ENCODE measurements at places on chromosomes 5 and 9.
A peak's percentile ranks its signal among the peaks of the same experiment; 100 is the strongest.

- DNase-seq, result no peak
Measured at GRCh38 chr5:2522372-2522771, 229.1 kb downstream of the IRX2 start.

DNA sequence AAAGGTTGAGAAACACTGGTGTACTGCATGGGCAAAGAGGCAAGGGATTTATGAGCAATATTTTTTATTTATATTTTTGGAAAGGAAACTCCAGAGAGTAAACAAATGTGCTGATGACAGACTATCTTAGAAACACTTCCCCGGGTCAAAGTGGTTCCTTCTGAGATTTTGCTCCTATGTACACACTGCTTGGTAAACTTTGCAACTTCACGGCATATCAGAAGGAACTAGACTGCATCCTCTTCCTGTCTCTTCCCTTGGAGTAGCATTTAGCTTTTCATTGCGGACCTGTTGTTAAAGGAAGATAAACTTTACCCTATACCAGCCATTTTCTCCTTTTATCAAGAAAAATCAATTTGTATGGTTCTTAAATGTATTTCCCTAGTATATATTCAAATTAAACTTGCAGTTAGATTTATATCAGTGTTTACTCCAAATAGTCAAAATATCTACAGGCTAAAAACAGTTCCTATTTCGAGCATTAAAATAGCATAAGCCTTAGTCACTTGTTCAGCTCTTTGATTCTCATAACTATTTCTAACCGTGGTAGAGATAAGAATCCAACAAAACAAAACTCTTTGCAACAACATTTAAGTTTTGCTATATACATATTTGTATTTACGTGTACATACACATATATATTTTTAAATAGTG is 48.0 kb upstream of the LRRC19 start:
- DNase-seq, result no peak

DNA sequence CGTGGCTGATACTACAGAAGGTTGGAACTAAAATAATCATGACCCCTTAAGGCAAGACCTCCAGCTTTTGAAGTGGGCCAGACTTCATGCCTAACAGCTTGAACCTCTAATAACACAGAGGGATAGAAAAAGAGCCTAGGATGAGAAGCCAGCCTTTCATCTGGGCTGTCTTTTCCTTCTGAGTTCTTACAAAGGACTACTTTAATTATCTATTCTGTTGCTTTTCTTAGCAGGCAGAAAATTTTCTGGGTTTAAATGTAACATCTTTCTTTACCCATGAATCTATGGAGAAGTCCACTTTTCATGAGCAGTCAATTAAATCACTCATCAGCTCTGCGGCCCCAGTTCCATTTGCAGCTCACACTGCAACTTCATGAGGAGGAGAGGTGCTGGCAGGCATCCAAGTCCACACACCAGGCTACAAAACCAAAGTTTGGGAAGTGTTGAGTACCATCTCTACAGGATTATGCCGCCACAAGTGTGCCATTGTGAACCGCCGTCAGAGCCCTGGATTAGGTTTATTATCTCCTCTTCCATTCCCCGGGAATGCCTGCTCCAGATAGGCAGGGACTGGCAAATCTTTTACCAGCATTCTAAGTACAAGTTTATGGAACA is 192.0 kb downstream of the TLE4 start:
- DNase-seq, result no peak

DNA sequence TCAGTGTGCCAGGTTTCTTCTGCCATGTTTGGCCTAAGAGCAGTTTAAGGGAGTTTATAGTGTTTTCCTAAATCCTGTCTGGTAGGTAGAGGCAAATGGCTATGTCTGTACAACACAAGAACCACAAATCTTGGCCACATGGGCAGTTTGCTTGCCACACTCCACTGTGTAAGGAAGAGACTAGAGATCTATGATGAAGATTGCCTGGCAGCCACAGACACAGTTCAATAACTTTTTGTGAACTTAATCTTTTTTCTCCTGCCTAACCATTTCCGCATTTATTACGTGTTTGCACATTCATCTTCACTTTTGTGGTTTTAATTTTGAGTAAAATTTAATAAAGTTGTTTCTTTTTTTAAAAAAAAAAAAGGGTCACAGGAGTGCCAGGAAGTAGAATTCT is 5.8 kb downstream of the MFAP3 start:
- DNase-seq, result no peak

DNA sequence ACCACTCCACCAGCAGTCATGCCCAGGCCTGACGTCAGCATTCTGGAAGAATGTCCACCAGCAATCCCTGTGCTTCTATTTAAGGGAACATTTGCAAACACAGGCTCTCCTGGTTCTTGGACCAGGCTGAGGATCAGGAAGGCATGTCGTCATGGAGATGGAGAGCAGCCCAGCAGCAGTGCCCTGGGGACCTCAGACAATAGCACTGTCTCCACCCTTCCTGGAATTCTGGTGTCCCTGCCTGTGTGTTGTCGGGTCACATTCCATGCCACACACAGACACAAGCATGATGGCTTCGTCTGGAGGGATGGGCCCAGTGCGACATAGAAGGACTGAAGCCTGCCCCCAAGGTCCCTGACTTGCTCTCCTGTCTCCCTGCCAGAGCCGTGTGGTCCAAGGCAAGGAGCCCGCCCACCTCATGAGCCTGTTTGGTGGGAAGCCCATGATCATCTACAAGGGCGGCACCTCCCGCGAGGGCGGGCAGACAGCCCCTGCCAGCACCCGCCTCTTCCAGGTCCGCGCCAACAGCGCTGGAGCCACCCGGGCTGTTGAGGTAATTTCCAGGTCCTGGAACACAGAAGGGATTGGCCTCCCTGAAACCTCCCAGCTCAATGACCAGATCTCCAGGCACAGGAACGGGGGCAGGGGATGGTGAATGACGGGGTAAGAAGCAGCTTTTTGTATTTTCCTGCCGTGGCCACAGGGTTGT is 43.8 kb downstream of the STOM start:
- DNase-seq, result peak; percentile 66
